Kidney (tissue), 22 donors: ENCODE measurements at places on chromosomes 4 and X.
A peak's percentile ranks its signal among the peaks of the same experiment; 100 is the strongest.

DNA sequence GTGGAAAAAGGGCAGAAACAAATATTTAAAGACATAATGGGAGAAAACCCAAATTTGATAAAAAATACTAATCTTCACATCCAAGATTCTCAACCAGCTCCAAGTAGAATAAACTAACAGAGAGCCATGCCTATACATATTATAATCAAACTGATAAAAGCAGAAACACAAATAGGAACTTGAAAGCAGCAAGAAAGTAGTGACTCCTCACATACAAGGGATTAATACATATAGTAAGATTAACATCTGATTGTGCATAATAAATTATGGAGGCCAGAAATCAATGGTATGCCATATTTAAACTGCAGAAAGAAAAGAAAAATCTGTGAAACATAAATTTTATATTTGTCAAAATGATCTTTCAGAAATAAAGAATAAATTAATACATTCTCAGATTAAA is 454.3 kb upstream of the PCDH10 start:
- no peak for DNase-seq

DNA sequence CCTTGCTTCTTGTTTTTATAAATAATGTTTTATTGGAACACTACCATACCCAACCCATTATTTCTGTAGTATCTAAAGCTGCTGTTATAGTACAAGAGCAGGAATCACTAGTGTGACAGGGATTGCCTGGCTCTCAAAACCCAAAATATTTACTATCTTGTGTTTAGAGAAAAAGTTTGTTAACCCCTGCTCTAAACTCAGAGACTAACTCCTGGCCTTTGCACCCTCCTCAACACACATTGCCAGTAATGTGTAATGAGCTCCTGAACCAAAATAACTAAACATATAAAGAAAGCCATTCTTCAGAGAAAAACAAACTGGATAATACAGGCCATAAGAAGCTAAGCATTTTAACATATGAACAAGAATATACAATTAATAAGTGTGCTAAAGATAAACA is 8.2 kb upstream of the FAT4 start:
- DNase-seq = no peak

DNA sequence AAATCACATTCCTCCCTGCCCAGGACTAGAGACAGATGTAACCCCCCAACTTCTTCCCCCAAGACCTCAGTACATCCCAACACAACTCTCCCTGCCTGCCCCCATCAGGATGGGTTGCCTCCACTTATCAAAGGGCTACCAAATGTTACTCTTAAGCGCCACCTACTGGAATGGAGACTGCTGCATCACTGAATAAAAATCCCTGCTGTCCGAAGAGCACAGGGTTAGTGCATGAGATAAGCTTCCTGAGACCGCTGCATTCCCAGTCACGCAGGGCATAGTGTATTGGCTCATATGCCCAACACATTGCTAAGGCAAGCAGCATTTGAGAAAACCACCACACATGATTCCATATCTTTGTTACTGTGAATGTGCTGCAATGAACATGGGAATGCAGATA is 544.5 kb downstream of the PPP4R3C start:
- DNase-seq = peak; percentile 1

DNA sequence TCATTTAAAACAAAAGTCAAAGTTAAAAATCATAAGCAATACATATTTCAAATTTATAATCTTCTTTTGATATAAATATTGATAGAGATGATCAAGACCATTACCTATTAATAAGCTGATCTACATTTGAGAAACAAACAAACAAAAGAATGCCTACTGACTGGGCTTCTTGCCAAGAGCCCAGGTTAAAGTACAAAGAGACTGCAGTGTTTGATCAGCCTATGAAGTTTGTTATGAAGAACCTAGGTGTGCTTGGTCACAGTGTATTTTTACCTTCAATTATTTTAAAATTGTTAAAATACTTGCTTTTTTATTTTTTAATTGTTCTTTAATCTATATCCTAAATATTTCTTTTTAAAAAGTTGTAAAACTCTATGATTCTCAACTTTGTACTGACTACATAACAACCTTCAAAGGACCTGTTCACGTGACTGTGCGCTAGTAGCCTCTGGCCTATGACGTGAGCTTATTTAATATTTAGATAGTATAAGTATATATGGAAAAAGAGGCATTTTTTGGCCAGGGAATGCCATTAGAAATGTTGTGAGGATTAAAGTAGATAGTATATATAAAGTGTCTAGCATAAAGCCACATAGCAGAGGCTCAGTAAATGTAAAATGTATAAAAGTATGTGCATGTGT is 11.4 kb upstream of the SLC39A8 start:
- no peak for DNase-seq

- no peak for DNase-seq
Measured at GRCh38 chr4:69907151-69907550, 23.7 kb upstream of the CSN1S1 start.

GRCh38 chrX:6095469-6095868 is 133.2 kb downstream of the NLGN4X start:
- DNase-seq = no peak

DNA sequence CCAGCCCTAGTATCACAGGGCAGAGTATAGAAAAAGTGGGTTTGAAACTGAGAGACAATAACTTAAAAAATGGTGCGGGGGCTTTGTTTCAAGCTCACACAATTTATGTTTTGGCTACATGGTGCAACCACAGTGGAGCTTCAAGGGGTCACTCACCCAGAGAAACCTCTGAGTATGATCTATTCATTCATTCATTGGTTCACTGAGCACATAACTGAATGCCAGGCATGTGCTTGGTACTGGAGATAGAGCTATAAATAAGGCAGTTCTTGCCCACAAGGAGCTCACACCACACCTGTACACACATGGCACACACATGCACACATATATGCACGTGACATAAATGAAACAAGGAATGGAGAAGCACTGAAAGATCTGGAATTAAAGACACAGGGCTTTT is 171.4 kb downstream of the NHS start:
- no peak for DNase-seq

DNA sequence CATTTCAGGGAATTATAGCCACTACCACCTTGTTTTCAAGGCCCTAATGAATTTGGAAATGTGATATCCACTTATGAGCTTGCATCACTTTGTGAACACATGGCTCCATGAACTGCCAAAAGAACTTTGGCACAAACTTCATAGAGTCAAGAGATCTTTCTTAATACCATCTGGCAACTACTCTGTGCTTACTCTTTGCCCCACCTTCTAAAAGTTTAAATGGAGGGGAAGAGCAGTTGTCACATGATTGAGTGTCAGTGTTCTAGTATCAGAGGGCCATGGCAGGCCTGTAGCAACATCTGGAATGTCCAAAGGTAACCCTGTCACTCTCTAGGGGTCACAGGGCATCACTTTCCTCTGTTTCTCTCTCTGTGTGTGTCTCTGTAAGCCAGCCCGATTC is 2.6 kb upstream of the ADH1B start:
- DNase-seq = no peak

DNA sequence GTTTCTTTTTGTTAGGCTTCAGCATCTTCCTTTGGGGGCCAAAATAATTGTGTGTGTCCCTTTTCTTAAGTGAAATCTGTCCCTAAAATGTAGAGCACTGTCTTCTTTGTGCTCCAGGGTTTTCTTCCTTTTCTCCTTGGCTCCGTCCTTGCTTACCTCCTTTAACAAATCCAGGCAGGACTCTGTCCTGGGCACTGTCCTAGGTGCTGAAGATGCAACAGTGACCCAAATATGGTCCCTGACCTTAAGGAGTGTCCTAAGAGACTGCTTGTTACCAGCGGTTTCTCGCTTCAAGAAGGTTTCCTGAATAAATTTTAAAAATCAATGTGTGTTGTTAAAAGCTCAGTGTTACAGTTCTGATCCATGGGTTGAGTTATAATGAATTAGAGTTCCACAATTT is 471.8 kb downstream of the KCNIP4 start:
- no peak for DNase-seq

GRCh38 chr4:113921089-113921794 is 58.2 kb downstream of the ARSJ start:
- DNase-seq = no peak

DNA sequence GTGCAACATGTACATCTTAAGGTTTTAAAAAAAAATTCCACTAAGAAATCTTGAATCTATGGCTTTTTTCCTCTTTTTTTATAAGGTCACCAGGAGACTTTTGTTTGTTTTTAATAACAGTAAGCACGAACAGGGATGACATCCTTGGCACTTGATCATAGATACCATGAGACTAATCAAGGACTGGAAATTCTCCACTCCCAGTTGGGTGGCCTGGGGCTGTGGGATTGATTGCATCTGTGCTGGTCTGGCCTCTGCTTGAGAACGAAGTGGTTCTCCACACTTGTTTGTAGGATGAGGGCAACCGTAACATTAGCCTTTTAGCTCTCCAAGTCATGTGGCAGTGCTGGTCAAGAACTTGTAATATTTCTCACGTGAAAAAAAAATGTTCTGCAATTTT is 35.4 kb downstream of the SNX25 start:
- DNase-seq = no peak

DNA sequence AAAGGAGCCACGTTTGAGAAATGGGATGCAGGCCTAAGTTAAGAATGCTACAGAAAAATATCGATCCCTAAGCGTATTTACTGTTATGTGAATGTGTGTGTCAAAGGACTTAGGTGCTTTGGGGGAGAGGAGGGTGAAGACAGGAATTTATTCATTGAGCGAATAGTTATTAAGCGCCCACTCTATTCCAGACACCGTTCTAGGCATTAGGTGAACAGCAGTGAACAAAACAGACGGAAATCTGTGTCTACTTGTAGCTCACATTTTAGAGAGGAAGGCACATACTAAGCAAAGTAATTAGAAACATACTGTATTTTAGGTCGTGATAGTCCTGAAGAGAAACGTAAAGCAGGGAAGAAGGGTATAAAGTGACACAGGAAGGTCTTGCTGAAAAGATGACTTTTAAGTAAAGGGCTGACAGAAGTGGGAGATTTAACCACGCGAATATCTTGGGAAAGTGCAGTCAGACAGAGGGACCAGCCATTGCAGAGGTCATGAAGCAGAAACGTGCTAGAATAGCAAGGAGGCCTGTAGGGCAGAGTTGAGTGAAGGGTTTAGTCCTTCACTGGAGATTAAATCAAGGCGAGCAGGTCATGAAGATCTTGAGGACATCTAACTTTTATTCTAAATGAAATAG is 541 bp downstream of the AIMP1 start:
- DNase-seq = no peak

GRCh38 chr4:93346840-93347239 is 481.7 kb upstream of the ATOH1 start:
- DNase-seq = no peak

DNA sequence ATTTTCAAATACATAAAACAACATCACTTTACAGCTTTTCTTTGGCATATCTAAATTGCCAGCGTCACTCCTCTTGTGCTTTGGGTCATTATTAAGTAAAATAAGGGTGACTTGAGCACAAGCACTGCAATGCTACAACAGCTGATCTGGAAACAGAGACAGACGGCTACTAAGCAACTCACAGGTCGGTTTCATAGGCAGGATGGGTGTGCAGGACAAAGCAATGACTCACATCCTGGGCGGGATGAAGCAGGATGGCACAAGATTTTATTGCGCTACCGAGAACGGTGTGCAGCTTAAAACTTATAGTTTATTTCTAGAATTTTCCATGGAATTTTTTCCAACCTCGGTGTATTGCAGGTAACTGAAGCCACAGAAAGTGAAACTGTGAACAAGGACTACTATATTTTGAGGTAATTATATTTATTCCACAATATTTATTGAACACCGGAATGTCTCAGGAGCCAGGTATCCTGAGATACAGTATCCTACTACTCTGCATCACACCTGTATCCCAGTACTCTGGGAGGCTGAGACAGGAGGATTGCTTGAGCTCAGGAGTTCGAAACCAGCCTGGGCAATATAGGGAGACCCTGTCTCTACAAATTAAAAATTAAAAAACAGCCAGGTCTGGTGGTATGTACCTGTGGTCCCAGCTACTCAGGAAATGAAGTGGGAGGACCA is 215.5 kb downstream of the APBB2 start:
- DNase-seq = no peak

DNA sequence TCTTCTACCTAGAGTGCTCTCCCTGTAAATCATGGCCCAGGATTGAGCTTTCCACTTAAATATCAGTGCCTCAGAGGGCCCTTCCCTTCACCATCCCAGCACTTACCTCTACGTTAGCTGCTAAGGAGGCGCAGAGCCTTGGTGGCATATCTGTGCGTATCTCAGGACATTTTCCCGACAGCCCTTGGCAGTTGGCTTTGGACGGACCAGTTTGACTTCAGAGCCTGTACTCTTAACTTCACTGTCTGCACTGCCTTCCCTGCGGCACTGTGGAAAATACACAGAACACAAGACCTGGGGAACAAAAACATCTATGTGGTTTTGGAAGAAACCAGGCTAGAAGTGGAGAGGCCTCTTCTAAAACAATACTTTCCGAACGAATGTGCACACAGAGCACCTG is 2.4 kb downstream of the TADA2B start:
- DNase-seq = no peak

GRCh38 chrX:147570483-147570882 is 341.2 kb upstream of the FMR1 start:
- no peak for DNase-seq

DNA sequence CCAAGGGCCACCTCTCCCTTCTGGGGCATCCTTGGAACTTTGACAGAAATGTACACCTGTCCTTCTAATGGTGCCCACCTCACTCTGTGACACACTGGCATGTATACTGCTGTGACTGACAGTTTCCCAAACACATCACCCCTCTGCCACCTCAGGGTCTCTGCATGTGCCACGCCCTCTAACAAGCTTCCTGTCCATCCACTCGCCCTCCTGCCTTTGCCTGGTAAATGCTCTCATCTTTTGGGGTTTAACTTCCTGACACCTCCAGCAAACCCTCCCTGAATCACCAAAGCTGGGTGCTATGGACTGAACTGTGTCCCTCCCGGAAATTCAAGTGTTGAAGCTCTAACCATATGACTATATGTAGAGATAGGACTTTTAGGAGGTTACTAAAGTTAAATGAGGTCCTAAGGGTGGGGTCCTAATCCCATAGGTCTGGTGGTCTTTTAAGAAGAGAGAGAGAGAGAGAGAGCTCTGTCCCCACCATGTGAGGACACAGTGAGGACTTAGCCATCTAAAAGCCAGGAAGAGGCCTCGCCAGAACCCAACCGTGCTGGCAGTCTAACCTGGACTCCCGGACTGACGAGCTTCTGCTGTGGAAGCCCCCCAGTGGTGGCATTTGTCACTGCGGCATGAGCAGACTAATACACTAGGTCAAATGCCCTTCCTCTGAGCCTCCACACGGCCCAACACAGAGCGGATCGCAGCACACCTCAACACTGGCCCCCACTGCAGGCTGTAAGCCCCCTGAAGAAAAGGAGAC is 95.6 kb downstream of the AFAP1 start:
- DNase-seq = peak; percentile 87
